Stimulated activated CD8-positive, alpha-beta memory T cell treated with anti-CD3 and anti-CD28 coated beads, Interleukin-15, amount 100 ng/mL, for 1 hour (primary cell): ENCODE measurements at places on chromosomes 6 and 20.

- no peak for DNase-seq
Observed at GRCh38 chr6:44649365-44650025, 262.0 kb downstream of the CDC5L start.

DNA sequence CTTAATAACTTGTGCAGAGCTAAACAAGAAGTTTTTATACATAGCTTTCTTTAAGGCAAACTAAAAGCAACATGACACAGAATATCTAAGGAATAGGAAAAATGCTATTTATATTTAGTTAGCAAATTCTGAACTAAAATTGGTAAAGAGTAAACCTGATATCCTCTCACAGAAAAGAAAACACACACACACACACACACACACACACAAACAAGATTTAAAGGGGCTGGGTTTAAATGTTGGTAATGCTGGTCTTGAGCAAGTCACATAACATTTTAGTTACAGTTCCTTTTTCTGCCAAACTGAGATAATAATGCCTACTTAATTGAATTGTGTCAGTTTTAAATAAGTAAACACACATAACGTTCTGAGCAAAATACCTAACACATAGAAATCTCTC is 1.6 kb downstream of the TRDN start:
- no peak for DNase-seq

DNA sequence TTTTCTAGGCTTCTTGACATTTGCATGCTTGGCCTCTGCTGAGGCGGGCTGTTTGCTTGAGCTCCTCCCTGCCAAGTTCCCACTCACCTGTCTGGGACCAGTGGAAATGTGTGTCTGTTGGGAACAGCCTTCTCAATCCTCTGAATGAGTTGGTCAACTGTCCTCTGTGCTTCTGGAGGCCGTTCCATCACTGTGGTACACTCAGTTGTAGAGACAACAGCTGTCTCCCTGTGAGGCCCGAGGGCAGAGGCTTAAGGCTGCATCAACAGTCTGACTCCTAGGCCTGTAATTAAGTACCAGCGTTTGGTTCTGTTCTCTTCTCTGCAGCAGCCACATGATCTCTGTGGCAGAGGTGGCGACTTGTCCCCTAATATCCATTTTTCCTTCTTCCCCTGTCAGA is 110.9 kb downstream of the CDC5L start:
- no peak for DNase-seq

GRCh38 chr20:10362674-10363073 is 71.3 kb downstream of the MKKS start:
- no peak for DNase-seq

- DNase-seq, result no peak
Observed at GRCh38 chr6:33213166-33213988, 5.1 kb downstream of the RING1 start.

DNA sequence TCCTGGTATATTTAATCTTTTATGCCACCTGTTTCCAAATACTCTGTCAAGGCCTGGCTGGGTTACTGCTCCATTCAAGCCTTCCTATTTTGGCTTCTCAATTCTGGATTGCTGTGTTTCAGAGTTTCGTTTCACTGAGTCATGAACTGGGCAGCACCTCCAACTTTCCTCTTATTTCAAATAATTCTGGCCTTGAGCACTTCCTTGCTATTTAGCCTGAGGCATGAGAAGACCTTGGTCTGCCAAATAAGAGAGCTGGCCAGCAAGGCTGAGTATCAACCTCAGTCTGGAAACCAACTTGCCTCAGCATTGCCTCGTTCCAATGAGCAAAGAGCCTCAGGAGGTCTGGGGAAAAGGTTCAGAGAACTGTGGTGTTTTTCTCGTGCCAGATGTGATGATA is 66.6 kb downstream of the TNFAIP3 start:
- DNase-seq, result no peak

DNA sequence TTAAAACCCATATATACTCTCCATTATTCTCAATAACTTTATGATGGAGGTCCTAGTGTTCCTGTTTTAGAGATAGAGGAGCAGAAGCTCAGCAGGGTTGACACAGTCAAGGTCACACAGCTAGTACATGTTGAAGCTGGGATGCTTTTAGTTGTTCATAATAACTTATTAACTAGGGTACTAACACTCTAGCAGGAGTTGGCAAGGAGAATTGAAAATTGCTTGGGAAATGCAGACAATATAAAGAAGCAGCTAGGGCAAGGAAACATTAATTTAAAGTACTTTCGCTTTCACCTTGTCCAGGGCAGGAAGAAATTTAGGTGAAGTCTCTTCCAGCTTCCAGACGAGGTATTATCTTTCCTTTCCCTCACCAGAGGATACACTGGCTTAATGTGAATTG is 133.7 kb downstream of the RCAN2 start:
- no peak for DNase-seq

GRCh38 chr6:169014211-169015197 is 239.1 kb downstream of the THBS2 start:
- DNase-seq, result no peak

- no peak for DNase-seq
Observed at GRCh38 chr6:156502969-156503504, 274.1 kb upstream of the ARID1B start.

- DNase-seq, result no peak
Observed at GRCh38 chr6:20687494-20687893, 153.2 kb downstream of the CDKAL1 start.

GRCh38 chr20:34575271-34575670 is 16.8 kb downstream of the MAP1LC3A start:
- no peak for DNase-seq

- DNase-seq, result no peak
Observed at GRCh38 chr20:41643504-41643938, 25.3 kb upstream of the CHD6 start.

DNA sequence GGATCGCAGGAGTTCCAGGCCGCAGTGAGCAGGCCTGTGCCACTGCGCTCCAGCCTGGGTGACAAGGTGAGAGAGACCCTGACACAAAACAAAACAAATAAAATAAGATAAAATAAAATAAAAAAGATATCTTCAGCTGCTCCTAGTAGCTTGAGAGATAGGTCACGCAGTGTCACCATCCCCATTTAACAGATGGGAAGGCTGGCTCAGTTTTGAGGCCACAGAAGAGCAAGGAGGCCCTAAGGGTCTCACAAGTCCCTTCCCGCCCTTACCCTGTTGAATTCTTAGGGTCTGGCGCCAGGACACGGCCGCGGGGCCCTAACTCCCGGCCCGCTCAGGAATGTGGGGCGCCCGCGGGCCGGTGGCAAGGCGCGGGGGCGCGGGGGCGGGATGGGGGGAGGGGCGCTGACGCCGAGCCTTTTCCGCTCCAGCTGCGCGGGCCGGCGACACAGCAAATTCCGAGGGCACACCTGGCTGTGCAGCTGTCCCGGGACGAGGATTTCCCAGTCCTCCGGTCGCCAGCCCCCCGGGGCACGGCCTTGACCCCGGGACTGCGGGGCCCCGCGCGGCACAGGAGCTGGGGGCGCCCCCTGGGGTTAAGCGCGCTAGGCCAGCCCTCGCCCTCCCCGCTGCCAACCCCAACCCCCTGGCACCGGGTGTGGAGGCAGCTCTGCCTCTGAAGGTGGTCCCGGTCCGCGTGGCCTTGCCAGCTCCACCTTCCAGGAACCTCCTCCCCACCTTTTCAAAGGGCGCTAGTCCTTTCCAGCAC is 10.3 kb upstream of the R3HDML start:
- no peak for DNase-seq

- no peak for DNase-seq
Observed at GRCh38 chr6:15472621-15473020, 190.2 kb downstream of the DTNBP1 start.

DNA sequence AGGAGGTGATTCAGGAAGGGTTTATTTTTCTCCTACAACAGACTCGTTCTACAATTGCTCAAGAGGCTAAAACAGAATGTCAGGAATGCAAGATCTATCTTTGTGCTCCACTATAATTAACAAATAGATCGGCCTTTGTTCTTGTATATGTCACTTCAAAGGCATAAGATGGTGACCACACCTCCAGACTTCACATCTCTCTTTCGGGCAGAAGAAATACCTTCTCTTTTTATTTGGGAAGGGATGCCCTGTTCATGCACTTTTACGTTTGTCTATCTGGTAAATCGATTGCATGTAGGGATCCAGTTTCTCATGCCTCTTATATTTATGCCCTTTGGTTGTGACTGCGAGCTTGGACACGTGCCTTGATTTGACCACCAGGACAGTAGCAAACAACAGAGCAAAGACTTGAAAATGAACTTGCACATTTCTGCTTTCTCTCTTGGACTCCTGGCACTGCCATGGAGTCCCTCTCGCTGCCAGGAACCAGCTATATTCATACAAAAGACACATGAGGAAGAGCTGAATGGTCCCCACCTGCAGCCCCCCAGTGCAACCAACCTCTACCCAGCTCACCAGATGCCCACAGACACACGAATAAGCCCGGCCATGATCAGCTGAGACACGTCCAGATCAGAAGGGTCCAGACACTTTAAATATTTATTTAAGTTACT is 219.8 kb upstream of the STXBP5 start:
- no peak for DNase-seq

GRCh38 chr6:7815716-7816115 is 89.8 kb downstream of the BMP6 start:
- no peak for DNase-seq

- DNase-seq, result no peak
Observed at GRCh38 chr6:7219310-7219709, 93.7 kb downstream of the SSR1 start.

DNA sequence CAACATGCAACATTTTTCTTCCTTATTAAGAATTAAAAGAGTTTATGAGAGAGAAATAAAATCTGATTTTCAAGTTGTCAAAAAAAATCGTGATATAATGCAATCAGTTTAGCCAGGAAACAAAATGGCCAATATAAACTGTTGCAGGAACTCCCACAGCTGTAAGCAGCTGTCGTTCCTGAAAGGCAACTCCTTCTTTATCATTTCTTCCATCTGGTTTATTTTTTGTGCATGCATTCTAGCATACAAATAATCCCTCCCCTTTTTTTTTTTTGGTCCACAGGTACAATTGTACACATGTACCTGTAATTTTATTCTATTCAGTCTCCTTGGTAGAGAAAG is 19.7 kb downstream of the TRAF3IP2 start:
- DNase-seq, result no peak

GRCh38 chr20:12414446-12415274 is 497.0 kb downstream of the BTBD3 start:
- DNase-seq, result no peak

DNA sequence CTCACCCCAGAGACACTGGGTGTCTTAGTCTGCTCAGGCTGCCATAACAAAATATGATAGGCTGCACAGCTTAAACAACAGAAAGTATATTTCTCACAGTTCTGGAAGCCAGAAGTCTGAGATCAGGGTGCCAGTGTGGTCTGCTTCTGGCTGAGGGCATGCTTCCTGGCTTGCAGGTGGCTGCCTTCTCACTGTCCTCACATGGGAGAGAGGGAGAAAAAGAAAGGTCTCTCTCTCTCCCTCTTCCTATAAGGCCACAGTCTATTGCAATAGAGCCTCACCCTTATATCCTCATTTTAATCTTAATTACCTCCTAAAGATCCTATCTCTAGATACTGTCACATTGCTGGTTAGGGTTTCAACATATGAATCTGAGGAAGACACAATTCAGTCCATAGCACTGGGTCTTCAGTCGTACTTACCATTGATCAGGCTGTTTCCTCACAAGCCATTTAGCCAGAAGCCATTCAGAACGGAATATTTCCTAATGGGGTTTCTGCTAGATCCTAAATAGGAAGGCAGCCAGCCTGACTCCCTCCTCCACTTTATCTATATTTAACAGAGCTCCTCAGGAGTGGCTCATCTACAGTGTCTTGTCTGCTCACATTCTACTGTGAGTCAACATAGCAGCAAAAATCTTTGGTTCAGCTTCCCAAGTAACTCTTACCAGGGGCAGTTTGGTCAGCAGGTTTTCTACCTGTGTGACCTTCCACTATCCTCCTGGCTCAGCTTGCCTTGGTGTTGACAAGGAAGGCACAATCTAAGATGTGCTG is 42.2 kb downstream of the CD164 start:
- DNase-seq, result no peak

DNA sequence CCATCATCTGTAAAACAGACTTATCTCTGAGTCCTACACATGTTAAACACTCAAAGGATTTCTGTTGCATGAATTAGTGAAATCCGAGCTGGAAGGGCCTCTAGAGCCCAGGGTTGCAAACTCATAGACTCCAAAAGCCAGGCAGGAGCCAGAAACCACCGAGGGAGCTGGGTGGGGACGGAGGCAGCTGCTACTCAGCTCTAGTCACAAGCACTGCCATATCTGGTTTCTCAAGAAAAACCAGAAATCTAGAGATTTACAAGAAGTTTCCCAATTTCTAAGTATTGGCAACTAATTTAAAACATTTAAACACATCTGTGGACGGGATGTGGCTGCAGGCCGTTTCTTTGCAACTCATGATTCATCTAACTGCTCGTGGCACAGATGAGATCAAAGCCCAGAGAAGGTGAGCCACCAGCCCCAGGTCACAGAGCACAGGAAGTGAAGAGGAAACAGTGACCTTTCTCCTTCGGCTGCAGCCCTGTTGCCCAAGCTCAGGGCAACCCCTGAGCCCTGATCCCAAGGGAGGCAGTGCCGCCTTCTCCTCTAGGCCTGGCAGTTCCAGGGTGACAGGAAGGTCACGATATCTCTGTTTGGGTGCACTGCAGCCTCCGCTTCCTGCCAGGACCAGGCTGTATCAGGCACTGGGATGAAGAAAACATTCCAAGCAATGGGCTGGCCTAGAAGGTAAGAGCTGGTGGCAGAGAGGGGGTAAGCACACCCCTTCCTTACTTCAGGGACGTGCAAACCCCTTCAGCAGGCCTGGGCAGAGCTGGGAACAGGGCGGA is 26.4 kb upstream of the PTGIS start:
- no peak for DNase-seq

- DNase-seq, result no peak
Observed at GRCh38 chr20:1341561-1342265, 12.8 kb upstream of the SDCBP2 start.

DNA sequence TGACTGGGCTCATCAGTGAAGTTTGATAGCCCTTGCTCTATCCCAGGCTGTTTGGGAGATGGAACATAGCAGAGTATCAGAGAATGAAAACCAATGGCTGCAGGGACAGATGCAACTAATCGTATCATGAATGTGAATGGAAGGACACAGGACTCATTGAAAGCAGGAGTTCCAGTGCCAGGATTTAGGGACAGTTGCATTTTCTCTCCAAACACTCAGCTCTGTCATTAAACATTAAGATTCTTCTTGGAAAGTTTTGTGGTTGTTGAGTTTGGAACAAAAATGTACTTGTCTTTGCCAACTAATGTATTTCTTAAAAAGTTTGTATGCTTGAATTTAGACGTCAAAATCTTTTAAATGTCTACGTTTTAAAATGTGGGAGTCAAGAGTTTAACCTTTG is 31.0 kb upstream of the GSTA5 start:
- DNase-seq, result no peak

- no peak for DNase-seq
Observed at GRCh38 chr20:39646874-39647413, 684.8 kb downstream of the DHX35 start.

GRCh38 chr6:140671926-140672325 is 1297.5 kb upstream of the CITED2 start:
- DNase-seq, result no peak

DNA sequence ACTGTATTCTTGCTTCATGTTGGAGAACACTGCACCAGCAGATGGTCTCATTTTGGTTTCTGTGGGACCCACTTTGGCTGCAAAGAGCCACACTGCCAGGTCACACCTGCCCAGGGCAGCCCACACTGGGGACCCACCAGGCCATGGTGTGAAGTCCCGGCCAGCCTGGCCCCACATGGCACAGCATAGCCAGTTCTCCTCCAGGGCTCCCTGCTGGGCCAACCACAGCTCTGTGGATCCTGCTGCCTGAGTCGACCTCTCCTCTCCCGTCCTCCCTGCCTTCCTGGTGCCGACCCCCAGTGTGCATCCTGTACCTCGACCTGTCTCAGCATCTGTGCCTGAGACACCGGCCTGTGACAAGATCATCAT is 3.0 kb downstream of the ARFRP1 start:
- DNase-seq, result no peak

GRCh38 chr20:46056970-46057855 is 28.2 kb downstream of the SLC12A5 start:
- no peak for DNase-seq
